PC-9 (cell line): ENCODE measurements at places on chromosomes 16 and 17. TPM values are rescaled to one million over a fixed set of nuclear protein-coding genes. Genes with fewer than 3 reads are reported as not detected.

- H3K27ac ChIP-seq = no peak within 1 kb of the TSS
- peaks cover 10% of the 10 kb centered on the region for H3K4me1 ChIP-seq
- no peaks in the 10 kb centered on the region for H3K27me3 ChIP-seq
- no peak for DNase-seq
- H3K36me3 ChIP-seq = no peaks in the 10 kb centered on the region
These were observed at the start of gene CENPV for GRCh38 chr17:16353317-16354174. TSS of gene CENPV (minus strand) at chr17:16353469. CDS start at chr17:16353436, 33 bp downstream.

The CDH15 gene
- not detected in 2 replicates for total RNA-seq

DNA sequence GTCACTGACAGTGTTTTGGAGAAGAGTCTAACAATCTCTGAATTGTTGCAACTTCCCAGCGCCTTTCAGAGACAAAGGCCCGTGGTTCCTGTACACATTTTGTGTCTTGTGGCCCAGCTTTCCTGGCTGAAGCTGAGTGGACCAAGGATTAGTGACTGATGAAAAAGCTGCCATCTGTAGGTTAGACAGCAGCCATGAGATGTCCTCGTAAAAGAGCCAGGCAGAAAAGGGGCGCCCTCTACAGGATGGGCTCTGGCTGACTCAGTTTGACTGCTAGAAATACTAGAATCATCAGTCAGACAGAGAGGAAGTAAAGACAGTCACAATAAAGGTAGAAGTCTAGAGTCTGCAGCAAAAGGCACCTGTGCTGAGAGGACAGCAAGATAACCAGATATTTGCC lies 26.5 kb upstream of the NF1 start:
- H3K36me3 ChIP-seq = no peaks in the 10 kb centered on the region
- DNase-seq = no peak
- peak overlapping the region; percentile 77 for H3K27ac ChIP-seq
- H3K4me1 ChIP-seq = peaks cover 37% of the 10 kb centered on the region

The OTOA gene
- total RNA-seq = not detected in 2 replicates

GRCh38 chr17:75006653-75007052 lies 5.8 kb upstream of the MRPL58 start:
- DNase-seq = no peak
- peaks cover 16% of the 10 kb centered on the region for H3K4me1 ChIP-seq
- H3K36me3 ChIP-seq = no peaks in the 10 kb centered on the region
- no peak overlapping the region for H3K4me3 ChIP-seq

The TMC8 gene
- total RNA-seq = 1.9 and 2.6 TPM in 2 replicates

GRCh38 chr17:58364270-58364942 lies 12.4 kb upstream of the SUPT4H1 start:
- no peaks in the 10 kb centered on the region for H3K36me3 ChIP-seq
- H3K27ac ChIP-seq = no peak overlapping the region
- DNase-seq = no peak
- peaks cover 12% of the 10 kb centered on the region; the same call in 1 of the 2 replicates for H3K27me3 ChIP-seq
- H3K4me1 ChIP-seq = no peaks in the 10 kb centered on the region
- H3K4me3 ChIP-seq = no peak overlapping the region

DNA sequence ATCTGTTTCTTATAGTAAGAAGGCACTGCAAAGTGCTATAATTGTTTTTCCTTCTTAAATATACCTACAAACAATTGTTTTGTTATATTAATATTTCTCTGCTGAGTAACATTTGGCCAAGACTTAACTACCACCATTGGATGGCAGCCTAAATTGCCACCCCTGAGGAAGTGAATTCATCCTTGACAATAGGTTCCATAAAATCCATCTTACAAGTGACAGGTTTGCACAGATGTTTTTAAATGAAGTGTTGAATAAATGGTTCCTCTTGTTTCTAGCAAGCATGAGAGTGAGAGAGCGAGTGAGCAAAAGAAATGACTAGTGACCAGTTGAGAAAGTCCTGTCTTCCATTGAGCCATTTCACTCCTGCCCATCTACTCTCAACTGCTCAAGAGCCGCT lies 8.3 kb upstream of the MPHOSPH6 start:
- peaks cover 56% of the 10 kb centered on the region for H3K27me3 ChIP-seq
- DNase-seq = no peak
- H3K4me3 ChIP-seq = no peak overlapping the region
- no peaks in the 10 kb centered on the region for H3K36me3 ChIP-seq

- no peaks in the 10 kb centered on the region for H3K27me3 ChIP-seq
- H3K4me1 ChIP-seq = no peaks in the 10 kb centered on the region
- no peak overlapping the region for H3K4me3 ChIP-seq
- no peaks in the 10 kb centered on the region for H3K36me3 ChIP-seq
These were observed 636.3 kb upstream of the SOX9 start for GRCh38 chr17:71484546-71484945.

The FBXO39 gene
- not detected in 2 replicates for total RNA-seq

DNA sequence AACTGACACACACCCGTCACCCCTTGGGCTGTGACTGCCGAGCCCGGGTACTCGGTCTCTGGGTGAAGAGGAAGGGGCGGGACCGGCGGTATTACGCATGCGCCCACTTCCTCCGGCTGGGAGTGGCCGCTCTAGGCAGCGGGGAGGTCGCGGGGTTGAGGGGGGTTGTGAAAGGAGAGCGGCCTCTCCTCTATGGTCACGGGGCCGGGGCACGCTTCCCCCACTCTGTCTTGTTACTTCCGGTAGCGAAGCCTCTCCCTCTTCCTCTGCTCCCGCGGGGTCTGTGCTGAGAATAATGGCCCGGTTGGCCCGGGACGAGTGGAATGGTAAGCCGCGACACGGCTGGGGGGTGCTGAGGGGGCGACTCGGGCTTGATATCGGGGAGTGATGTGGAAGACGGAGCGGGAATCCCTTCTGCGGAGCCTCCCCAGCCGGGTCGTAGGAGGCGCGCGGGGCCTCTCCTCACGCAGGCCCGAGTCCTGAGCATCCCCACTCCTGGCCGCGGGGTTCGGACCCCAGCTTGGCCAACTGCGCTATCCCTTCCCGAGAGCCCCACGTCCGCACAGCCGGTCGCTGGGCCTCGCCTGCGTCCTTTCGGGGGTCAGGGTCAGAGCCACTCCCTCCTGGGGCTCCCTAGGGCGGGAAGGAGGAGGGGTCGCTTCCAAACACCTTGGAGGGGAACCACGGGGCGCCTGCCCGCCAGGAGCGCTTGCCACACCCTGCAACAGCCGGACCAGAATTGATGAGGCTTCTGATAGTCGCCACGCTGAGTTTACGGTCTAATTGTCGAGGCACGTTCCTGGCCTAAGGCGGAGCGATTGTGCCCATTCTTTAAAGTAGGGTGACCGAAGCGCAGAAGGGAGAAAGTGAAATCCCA lies at the start of gene BFAR:
TSS of gene BFAR (plus strand) at position 259 of the 877 bp plus-strand sequence. CDS start 11,396 bp downstream, outside the sequence.
- peaks cover 33% of the 10 kb centered on the region for H3K4me1 ChIP-seq
- peak within 1 kb of the TSS; percentile 69 for H3K27ac ChIP-seq
- peak; percentile 87 for DNase-seq
- H3K36me3 ChIP-seq = peaks cover 10% of the 10 kb centered on the region; the same call in 1 of the 2 replicates
- peak within 1 kb of the TSS; percentile 88 for H3K4me3 ChIP-seq
- H3K27me3 ChIP-seq = no peaks in the 10 kb centered on the region

The CCL4 gene
- not detected in 2 replicates for total RNA-seq

DNA sequence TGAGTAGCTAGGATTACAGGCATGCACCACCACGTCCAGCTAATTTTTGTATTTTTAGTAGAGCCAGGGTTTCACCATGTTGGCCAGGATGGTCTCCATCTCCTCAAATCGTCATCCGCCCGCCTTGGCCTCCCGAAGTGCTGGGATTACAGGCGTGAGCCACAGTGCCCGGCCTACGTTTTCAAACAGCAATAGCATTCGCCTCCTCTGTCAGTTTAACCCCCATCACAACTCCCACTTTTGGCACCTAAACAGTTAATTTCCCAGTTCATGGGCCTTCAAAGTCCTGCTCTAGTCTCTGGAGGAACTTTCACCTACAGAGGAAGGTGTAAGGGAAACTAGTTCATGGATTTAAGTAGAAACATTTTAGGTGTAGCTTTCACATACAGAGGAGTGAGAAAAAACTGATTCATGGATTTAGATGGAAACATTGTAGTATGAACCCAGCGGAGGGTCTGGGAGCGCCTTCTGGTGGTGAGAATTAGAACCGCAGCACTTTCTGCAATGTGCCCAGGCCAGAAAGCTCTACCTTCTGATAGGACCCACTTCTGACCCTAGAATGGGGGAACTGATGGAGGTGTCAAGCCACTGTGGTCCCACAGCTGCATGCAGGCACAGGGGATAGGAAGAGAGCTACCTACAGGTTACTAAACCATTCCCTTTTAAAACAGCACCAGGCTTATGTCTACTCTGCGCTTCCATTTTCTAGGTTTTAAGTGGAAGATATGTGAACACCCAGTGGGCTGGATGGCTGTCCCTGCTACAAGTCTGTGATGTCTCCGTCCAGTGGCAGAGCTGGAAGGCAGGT lies 12.0 kb upstream of the MEOX1 start:
- H3K27me3 ChIP-seq = no peaks in the 10 kb centered on the region
- no peak overlapping the region for H3K27ac ChIP-seq
- no peak overlapping the region for H3K4me3 ChIP-seq
- H3K36me3 ChIP-seq = no peaks in the 10 kb centered on the region
- H3K4me1 ChIP-seq = peaks cover 40% of the 10 kb centered on the region

The SLC13A5 gene
- 0.92 and 2.0 TPM in 2 replicates for total RNA-seq

GRCh38 chr17:75371981-75372380 lies 33.5 kb downstream of the GRB2 start:
- no peak overlapping the region for H3K4me3 ChIP-seq
- H3K4me1 ChIP-seq = peaks cover 9% of the 10 kb centered on the region

DNA sequence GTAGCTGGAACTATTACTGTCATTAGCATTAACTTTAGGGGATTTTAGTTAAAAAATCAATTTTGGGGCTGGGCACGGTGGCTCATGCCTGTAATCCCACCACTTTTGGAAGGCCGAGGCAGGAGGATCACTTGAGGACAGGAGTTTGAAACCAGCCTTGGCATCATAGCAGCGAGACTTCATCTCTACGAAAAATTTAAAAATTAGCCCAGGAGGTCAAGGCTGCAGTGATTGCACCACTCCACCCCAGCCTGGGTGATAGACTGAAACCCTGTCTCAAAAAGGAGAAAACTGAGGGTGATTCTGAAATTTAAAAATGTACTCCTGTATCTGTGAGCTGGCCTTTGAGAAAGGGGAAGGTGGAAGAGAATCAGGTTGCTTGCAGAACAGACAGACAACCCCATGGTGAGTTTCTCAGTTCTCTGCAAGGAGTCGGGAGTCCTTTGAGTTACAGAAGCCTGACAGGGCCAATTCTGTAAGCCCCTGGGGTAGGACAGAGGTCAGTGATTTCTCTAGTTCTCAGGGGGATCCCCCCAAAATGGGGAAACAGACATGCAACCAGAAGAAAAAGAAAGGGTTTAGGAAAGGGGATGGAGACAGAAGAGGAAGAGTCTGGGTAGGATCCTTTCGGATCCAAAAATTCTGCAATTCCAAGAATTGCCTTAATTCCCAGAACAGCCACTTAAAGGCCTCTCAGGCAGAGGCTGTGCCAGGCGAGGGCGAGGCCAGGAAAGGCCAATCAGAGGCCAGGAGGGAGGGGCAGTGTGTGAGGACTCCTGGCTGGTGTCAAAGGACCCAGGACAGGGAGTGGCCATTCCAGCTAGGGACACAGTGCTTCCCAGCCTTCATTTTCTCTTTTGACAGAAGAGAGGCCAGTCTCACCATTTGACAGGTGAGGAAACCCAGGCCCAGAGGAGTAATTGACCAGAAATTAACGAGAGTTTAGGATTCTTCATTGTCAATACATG lies 6.7 kb downstream of the NUPR1 start:
- no peaks in the 10 kb centered on the region for H3K36me3 ChIP-seq
- peak; percentile 76 for DNase-seq
- H3K4me3 ChIP-seq = no peak overlapping the region
- H3K27ac ChIP-seq = no peak overlapping the region

The VMO1 gene
- total RNA-seq = 3.6 and 4.1 TPM in 2 replicates

- H3K27me3 ChIP-seq = no peaks in the 10 kb centered on the region
- no peaks in the 10 kb centered on the region for H3K36me3 ChIP-seq
- DNase-seq = no peak
- no peak overlapping the region for H3K4me3 ChIP-seq
- H3K27ac ChIP-seq = no peak overlapping the region
These were observed 199.6 kb downstream of the KATNIP start for GRCh38 chr16:27749547-27749875.

- peaks cover 59% of the 10 kb centered on the region for H3K27me3 ChIP-seq
- no peaks in the 10 kb centered on the region for H3K4me1 ChIP-seq
- H3K36me3 ChIP-seq = no peaks in the 10 kb centered on the region
- no peak overlapping the region for H3K27ac ChIP-seq
- DNase-seq = no peak
- H3K4me3 ChIP-seq = no peak overlapping the region
These were observed 22.1 kb downstream of the PRKCB start for GRCh38 chr16:23857881-23858269.

GRCh38 chr16:67391424-67392300 lies 1.6 kb downstream of the TPPP3 start:
- DNase-seq = no peak
- H3K36me3 ChIP-seq = no peaks in the 10 kb centered on the region
- no peaks in the 10 kb centered on the region for H3K27me3 ChIP-seq
- H3K27ac ChIP-seq = no peak overlapping the region
- H3K4me1 ChIP-seq = peaks cover 12% of the 10 kb centered on the region

DNA sequence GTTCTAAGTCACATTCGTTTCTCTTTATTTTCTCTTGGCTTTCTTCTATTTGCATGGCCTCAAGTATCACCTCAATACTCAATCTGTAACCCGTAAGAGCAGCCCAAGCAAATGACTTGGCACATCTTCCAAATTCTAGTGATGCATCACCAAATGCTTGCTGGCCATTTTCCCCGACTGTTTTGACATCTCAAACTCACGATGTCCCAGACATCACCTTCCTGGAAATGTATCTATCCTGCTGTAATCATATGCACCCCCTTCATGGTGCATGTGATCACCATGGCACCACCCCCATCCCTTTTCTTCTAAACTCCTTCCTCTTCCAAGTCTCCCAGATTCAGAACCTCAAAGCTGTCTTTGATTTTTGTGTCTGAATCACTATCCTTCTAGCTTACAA lies 24.0 kb upstream of the ABCA5 start:
- H3K4me1 ChIP-seq = peaks cover 12% of the 10 kb centered on the region
- no peak for DNase-seq
- no peaks in the 10 kb centered on the region for H3K36me3 ChIP-seq
- H3K4me3 ChIP-seq = no peak overlapping the region
- H3K27ac ChIP-seq = no peak overlapping the region

GRCh38 chr17:62797959-62798358 lies 10.2 kb downstream of the MARCHF10 start:
- H3K36me3 ChIP-seq = no peaks in the 10 kb centered on the region
- peaks cover 37% of the 10 kb centered on the region for H3K4me1 ChIP-seq
- H3K27ac ChIP-seq = no peak overlapping the region
- DNase-seq = no peak
- H3K4me3 ChIP-seq = no peak overlapping the region
- no peaks in the 10 kb centered on the region for H3K27me3 ChIP-seq
